ENCODE measurements at places on chromosomes 2 and 18. TPM values are rescaled to one million over a fixed set of nuclear protein-coding genes. Genes with fewer than 3 reads are reported as not detected.

DNA sequence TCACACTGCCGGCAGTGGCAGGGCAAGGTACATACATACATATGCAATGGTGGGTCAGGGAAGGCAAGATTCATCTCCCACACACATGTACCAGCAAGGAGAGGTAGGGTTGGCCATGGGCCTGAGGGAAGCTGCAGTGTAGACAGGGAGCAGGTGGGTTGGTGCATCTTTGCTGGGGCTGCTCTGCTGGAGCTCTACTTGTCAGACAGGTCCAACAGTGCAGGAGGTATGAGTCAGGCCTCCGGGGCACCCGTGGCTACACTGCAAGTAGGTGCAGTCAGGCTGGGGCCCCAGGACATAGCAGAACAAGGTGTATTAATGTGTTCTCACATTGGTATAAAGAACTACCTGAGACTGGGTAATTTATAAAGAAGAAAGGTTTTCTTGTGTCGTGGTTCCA is 281.1 kb upstream of the COL3A1 start:
- no peak for DNase-seq

The TANC1 gene
- total RNA-seq, result 11.9 TPM

DNA sequence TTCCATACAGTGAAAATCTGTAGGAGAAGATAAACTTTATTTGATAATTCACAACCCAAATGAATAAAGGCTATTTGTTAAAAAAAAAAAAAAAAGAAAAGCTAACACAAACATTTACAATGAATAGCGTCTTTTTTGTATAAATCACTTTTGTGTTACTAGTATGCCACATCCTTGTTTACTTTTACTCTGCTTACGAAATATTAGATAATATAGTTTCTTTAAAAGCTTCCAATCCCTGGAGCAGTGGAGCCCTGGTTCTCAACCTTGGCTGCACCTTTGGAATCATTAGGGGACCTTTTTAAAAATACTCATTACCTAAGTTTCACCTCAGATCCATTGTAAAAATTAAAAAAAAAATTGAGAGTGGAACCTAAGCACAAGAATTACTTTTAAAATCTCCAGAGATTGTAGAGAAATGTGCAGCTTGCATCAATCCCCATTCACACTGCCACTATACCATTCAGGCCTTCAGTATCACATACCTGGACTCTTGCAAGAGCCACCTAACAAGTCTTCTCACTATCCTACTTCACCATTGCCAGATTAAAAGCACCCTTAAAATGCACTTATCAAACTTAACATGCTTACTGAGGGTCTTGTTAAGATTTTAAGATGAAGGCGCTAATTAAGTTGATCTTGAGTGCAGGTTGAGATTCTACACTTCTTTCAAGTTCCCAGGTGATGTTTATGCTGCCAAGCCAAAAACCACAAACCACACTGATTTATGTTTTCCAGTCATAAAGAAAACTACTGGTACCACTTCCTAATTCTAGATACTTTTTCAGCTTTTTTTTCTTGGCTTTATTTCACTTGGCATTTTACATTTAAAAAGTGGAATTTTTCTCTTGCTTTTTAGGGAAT is 59.7 kb upstream of the ZC3H15 start:
- no peak for DNase-seq

- DNase-seq, result no peak
Measured at GRCh38 chr2:199309411-199309810, 148.3 kb downstream of the SATB2 start.

- no peak for DNase-seq
Measured at GRCh38 chr2:262117-262516, 1.7 kb downstream of the SH3YL1 start.

- DNase-seq, result peak; percentile 82
Measured at GRCh38 chr2:235493775-235494715, at the start of gene AGAP1. Gene AGAP1 (plus strand): TSS chr2:235494043.

The CPLX4 gene
- total RNA-seq, result not detected

The ALPP gene
- not detected for total RNA-seq

The RAPGEF4 gene
- total RNA-seq, result 1.3 TPM

GRCh38 chr2:114170070-114170469 is 272.4 kb upstream of the DPP10 start:
- DNase-seq, result no peak

DNA sequence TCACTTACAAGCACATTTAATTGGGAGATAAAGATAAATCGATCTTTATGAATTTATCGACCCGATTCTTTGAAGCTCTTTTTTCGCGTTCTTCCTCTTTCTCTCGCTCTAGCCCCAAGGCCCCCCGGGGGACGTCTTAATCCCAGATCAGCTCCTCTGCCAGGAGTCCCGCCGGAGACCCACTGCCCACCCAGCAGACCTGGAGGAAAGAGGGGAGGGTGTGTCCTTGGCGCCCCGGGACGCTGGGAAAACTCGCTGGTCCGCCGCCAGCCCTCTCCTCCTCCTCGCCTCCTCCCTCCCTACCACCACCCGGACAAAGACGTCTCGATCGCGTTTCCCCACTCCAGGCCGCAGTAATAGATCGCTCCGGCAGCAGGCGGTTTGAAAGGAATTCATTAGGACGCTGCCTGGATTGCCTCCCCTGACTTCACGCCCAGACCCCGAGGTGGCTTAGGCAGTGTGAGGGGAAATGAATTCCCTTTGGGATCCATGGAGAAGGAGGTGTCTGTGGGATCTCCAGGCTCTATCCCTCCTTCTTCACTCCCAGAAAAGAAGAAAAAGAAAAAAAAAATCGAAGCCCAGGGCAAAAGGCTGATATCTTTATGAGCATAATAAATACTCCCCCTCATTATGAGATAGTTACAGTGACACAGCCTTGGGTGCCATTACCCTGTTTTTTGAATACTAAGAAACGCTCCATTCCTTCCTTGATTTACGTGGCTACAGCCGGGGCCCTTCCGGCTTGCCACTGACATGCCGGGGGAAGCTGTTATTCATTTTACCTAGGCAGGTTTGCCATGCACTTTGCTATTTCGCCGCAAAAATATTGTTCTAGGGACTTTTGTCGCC is 1.8 kb upstream of the GBX2 start:
- DNase-seq, result no peak

- DNase-seq, result no peak
Measured at GRCh38 chr18:60018618-60019462, 119.0 kb downstream of the PMAIP1 start.

The IL1RL2 gene
- 1.7 TPM for total RNA-seq

DNA sequence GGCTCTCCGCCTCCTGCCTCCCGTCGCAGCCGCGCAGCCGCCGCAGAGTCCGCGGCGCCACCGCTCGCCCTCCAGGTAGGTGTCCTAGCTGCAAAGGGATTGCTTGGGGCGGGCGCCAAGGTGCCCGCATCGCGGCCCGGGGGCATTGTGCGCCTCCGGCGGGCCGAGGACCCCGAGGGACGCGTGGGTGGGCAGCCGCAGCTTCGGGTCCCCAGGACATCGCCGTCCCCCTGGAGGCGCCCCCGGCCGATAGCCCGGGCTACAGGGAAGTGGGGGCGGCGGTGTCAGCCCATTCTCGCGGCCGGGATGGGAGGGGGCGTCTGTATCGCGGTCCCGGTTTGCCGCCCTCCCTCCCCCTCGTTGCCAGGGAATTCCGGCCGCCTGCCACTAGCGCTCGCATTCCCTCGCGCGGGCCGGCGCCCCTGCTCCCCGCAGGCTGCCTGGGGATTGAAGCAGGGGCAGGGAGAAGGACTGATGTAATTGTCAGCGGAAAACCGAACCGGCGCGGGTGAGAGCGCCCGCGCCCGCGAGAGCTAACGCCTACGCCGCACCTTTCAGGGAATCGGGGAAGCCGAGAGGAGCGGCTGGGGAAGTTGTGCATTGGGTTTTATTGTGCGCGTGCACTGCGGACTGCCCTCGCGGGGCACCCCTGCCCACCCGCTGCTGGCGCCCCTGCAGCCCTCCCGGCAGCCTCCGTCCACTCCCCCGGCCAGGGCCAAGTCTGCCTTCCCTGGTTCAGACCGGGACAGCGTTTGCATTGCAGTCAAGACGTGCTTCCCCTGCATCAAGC is 483 bp downstream of the OSBPL6 start:
- peak; percentile 48 for DNase-seq

The HJURP gene
- total RNA-seq, result 1.1 TPM

DNA sequence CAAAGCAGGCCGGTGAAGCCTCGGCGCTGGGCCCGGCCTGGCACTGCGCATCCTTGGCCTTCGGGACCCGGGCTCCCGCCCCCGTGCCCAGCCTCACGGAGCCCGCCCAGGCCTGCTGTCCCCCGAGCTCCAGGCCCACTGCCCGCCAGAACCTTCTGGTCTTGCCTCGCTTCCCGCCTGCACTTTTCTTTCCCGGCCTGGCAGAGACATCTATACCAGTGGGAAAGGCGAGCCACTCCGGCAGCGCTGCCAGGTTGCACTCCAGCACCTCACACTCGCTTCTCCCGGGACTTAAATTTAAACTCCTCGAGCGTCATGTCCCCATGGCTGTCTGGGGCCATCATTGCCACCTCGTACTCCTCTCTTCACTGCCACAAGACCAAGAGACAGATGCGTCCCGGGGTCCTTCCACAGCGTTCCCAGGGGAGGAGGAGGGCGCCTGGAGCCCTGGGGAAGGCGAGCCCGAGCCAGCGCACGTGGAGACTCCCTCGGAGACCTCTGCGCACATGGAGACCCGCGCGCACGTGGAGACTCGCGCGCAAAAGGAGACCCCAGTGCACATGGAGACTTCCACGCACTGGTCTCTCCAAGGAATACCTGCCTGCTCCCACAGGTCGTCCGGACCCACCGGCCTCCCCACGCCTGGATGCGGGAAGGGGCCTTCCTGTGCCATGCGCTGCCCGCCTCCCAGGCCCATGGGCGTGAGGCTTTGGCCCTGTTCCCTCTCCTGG is 253.1 kb upstream of the SALL3 start:
- no peak for DNase-seq

DNA sequence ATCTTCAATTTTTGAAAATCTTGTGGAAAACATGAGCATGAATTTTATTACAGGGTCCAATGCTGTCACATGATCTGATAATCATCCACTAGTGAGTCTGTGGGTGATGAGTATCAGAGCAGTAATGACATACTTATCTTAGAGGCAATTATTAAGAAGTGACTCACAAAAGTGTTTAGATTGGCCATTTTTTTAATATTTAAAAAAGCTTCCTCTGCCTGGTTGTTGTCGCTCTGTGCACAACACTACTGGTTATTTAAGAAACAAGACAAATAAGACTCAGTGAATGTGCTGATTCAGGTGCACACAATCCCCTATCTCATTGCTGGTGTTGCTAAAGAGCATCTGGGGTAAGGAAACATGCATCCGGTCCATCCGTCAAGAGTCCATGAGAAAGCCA is 665.8 kb upstream of the ZEB2 start:
- DNase-seq, result peak; percentile 51

DNA sequence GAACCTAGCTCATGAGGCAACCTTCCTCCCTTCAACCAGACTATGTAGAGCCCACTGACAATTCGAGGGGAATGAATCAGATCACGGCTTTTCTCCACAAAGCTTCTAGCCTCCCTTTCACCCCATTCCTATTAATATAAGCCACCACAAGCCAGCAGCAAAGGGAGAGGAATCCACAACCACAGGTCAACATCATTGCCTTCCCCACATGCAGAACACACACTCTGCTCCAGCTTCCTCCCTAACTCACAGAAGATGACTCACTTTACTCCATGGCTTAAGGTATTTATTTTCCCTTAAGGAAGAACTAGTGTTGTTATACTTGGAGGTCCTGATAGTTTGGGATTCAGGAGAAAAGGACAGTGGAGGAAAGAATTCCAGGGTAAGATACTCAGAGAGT is 272.2 kb downstream of the C1D start:
- peak; percentile 42 for DNase-seq

DNA sequence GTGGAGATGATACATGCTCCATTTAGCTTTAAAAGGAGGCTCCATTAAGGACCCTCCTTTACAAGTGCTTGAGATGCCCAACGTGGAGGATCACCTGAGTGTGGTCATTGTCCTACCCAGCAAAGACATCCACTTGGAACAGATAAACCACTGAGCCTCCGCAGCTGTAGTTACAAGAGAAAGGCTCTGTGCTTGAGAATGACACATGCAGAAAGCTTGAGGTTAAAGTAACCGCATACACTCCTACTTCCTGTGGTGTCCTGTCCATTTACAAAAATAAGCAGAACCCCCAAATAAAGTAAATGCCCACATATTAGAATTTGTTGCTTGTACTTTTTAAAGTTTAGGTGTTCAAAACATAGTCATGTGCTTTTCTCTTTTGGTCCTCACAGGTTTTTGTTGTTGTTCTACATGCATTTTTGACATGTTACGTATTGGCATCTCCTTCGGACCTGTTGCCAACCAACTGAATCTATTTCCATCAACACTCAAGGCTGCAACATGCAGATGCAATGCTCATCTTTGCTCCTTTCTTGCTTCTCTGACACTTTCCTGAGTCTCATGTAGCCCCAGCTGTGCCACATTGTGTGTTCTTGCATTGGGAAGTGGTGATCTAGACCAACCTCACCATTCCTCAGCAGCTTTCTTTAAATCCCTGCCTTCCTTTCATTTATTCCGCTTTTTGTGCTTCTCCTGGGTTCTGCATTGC is 56.0 kb downstream of the SERPINB7 start:
- no peak for DNase-seq

The MAP3K19 gene
- total RNA-seq, result not detected

The CHRNG gene
- not detected for total RNA-seq

DNA sequence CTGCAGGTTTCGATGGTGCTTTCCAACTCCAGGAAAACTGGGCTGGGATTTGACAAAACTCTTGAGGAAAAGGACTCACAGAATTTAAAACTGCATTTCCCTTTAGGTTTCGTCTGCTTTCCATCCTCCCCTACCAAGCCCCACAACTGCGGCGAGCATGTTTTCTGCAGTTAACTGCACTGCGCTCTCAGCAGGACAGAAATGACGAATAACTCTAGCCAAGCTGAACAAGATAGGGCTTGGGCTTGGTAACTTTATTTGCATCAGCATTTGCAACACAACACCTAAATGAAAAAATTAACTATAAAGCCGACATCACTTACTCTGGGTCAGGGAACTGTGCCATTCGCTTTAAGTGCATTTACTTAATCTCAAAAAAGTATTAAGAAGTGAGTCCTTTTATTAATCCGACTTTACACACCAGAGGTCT is 669 bp upstream of the PIKFYVE start:
- peak; percentile 63 for DNase-seq

- DNase-seq, result no peak
Measured at GRCh38 chr18:12851716-12852115, 32.3 kb downstream of the PTPN2 start.

GRCh38 chr2:65500310-65501040 is 68.1 kb upstream of the SPRED2 start:
- no peak for DNase-seq

The LRATD1 gene
- 0.08 TPM for total RNA-seq

The CHRND gene
- not detected for total RNA-seq

DNA sequence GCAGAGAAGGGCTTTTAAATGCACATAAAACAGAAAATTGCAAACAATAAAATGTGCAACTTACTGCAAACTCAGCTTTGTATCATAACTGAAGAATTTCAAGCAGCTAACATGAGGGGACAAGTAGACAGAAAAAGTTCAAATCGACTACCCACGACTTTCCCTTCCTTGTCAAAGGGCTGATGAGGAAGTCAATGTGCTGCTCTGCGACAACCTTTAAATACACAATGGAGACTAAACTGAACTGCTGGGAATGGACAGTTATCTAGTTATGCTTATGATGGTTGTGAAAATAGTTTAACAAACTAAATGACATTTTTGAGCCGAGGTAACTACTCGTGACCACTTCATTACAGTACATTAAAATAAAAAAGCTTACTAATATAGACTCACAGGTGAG is 84.1 kb downstream of the INO80D start:
- DNase-seq, result no peak

Measured in fibroblast of the aortic adventitia (primary cell).